Frontal cortex (tissue), 4 donors: ENCODE measurements at places on chromosomes 6 and 20. TPM values are rescaled to one million over a fixed set of nuclear protein-coding genes. Genes with fewer than 3 reads are reported as not detected.
A peak's percentile ranks its signal among the peaks of the same experiment; 100 is the strongest.

GRCh38 chr6:151015101-151015700 is 149.7 kb downstream of the MTHFD1L start:
- DNase-seq, result no peak

- no peak for DNase-seq
Measured at GRCh38 chr6:144156338-144156737, 6.0 kb downstream of the STX11 start.

DNA sequence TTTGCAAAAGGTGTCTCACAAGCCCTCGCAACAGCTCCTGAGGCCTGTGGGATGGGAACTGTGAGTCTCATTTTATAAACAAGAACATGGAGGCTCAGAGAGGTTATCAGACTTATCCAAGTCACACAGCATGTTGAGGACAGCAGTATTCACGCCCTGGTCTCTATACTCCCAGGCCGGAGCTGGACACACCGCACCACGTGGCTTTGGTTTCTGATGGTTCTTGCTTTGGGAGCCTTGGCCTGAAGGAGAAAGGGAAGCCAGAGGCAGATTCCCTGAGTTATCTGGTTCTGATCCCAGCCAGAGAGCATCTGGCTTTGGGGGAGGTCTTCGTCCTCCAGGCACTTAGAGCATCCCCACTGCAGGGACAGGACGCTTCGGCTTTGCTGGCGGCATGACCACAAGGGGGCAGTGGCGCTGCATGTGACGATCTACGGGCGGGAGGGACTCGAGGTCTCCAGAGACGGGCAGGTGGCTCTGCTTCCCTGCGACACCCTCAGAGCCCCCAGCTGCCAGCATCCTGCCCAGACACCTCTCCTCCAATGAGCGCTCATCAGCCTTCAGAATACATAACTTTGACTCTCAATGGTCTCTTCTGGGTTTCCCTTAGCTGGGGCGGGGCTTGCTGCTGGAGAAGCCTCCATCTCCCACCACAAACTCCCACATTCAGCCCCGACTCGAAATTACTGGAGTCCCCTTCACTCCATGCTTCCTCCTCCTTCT is 51.4 kb upstream of the SAYSD1 start:
- DNase-seq, result peak; percentile 71

DNA sequence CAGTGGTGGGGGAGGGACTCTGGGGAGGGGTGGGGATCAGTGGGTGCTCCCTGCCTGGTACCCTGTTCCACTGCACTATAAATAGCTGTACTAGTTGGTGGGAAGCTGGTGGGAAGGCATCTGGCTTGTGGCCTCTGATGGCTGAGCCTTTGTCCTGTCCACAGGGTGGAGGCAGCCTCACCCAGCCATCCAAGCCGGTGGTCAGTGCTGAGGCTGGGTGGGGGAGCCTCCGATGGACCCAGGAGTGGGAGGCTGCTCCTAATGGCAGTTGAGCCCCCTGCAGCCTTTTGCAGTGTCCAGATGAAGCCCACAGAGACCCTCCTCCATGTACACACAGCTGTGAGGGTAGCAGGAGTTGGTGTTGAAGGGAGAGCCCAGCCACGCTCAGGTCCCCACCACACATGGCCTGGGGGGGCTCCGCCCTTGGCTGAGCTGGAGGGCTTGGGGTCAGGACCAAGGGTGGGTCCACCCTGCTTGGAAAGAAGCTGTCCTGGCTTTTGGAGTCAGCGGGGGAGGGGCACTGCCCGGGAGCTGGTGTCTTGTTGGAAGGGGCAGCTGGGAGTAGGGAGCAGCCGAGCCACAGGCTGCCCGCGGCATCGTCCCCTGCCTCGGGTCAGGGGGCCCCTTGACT is 2.5 kb downstream of the PPDPF start:
- DNase-seq, result no peak

- no peak for DNase-seq
Measured at GRCh38 chr6:83536034-83536646, 23.8 kb downstream of the PRSS35 start.

DNA sequence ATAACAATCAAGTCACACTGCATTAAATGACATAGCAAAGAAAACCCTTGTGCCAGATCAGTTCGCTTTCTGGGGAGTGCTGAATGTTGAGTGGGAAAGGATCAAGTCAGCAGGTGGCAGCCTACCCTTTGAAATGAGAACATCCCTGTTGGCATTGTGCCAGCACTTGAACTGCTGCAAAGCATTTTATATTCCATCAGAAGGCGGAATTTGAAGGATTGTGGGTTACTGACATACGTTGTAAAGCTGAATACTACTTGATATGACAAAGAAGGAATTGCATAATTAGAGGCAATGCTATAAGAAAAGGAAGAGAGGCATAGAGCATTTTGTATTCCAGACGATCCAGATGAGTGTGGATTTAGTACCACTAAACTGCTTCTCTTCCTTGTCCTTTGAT is 26.5 kb downstream of the BCKDHB start:
- DNase-seq, result peak; percentile 7

DNA sequence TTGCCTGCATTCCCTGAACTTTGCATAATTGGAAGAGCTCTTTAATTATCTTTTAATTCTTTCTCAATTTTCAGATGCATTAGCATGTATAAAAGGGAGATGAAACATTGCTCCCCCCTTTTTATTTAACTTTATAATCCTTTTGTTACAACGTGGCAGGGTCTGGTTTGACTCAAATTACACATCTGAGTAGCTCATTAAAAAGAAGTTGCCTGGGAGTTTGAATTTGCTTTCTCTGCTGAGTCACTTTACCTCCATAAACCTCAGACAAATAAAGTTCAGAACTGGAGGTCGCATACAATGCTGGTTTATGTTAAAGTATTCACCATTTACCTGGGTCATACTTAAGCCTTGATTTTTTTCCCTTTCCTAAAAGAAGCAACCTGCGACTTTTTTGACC is 495.2 kb downstream of the PREX1 start:
- DNase-seq, result no peak

DNA sequence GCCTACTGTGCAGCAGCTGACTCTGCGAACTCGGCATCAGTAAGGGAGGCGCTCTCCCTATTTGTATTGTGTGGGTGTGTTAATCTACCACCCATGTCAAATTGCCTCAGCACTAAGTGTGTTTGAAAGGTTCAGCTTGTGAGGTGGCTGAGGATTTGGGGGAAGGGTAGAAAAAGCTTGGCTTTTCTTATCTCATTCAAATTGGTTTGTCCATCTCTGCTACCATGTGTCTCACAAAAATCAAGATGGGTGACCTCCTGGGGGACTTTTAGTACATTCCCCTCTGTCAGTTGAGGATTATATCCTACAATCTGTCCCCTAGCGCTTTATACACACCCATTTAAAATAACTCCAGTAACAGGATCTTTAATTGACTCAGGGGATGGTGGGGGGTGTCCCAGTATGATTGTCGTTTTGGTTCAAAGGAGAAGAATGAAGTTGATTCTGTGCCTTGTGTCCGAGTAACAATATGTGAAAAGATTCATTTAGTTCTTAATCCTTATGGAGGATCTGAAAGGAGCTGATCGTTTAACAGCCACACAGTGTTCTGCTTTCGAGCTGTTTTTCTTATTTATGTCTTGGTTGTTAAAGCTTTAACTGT is 609.6 kb downstream of the PKHD1 start:
- no peak for DNase-seq

GRCh38 chr20:12061466-12061865 is 143.8 kb downstream of the BTBD3 start:
- DNase-seq, result no peak

GRCh38 chr6:38687043-38687353 is 15.9 kb downstream of the GLO1 start:
- no peak for DNase-seq

- no peak for DNase-seq
Measured at GRCh38 chr6:15086348-15087158, 159.3 kb upstream of the JARID2 start.

DNA sequence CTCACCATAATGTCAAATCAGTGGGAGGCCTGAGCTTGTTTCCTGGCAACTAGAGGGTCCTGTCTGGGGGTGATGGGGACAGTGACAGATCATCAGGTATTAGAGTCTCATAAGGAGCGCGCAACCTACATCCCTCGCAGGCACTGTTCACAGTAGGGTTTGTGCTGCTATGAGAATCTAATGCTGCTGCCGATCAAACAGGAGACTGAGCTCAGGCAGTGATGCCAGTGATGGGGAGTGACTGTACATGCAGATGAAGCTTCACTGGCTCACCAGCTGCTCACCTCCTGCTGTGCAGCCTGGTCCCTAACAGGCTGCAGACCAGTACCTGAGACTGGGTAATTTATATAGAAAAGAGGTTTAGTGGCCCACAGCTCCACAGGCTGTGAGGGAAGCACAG is 147.3 kb downstream of the TTLL2 start:
- no peak for DNase-seq

GRCh38 chr20:33866398-33867100 is 55.4 kb downstream of the CHMP4B start:
- no peak for DNase-seq

DNA sequence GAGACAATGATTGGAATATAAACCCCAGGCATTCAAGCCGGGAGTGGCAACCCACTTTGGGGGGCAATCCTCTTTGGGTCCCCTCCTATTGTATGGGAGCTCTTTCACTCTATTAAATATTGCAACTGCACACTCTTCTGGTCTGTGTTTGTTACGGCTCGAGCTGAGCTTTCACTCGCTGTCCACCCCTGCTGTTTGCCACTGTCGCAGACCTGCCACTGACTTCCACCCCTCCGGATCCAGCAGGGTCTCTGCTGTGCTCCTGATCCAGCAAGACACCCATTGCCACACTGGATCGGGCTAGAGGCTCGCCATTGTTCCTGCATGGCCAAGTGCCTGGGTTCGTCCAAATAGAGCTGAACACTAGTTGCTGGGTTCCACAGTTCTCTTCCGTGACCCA is 222.8 kb upstream of the MANEA start:
- no peak for DNase-seq

- peak; percentile 24 for DNase-seq
Measured at GRCh38 chr6:38973178-38974057, 75.2 kb upstream of the GLP1R start.

GRCh38 chr6:79431537-79431933 is 105.7 kb downstream of the LCA5 start:
- no peak for DNase-seq

- no peak for DNase-seq
Measured at GRCh38 chr20:53901064-53901463, 169.3 kb downstream of the BCAS1 start.

GRCh38 chr6:151005896-151006632 is 140.6 kb downstream of the MTHFD1L start:
- no peak for DNase-seq

- DNase-seq, result no peak
Measured at GRCh38 chr20:3716195-3716834, 3.9 kb upstream of the SIGLEC1 start.

GRCh38 chr20:40805592-40805991 is 116.6 kb upstream of the MAFB start:
- no peak for DNase-seq

DNA sequence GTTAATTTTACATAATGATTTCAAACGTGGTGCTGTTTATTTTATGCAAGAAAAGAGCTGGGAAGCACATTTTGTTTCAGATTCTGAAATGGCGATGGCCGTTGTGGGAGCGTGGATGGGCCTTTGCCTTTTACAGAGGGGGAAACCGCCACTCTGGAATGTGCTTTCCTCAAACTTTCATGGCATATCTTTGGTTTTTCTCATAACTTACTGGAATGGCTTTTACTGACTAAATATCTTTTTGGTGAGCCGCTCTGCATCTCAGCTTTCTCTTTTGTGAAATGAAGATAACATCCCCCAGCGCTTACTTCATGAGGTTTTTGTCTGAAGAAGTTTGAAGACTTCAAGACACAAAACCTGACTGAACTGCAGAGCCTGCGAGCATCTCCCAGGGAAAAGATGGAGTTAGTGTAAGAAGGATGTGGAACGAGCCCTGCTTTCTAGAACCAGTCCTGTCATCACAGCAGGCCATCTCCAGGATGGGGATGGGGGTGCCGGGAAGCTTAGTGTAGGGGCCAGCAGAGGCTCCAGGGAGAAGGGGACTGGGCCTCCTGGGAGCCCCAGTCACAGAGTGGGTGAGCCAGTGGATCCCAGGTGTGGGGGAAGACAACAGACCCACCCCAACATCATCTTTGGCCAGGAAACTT is 61.8 kb upstream of the TIAM2 start:
- no peak for DNase-seq

GRCh38 chr6:48474136-48474535 is 363.1 kb upstream of the PTCHD4 start:
- no peak for DNase-seq

DNA sequence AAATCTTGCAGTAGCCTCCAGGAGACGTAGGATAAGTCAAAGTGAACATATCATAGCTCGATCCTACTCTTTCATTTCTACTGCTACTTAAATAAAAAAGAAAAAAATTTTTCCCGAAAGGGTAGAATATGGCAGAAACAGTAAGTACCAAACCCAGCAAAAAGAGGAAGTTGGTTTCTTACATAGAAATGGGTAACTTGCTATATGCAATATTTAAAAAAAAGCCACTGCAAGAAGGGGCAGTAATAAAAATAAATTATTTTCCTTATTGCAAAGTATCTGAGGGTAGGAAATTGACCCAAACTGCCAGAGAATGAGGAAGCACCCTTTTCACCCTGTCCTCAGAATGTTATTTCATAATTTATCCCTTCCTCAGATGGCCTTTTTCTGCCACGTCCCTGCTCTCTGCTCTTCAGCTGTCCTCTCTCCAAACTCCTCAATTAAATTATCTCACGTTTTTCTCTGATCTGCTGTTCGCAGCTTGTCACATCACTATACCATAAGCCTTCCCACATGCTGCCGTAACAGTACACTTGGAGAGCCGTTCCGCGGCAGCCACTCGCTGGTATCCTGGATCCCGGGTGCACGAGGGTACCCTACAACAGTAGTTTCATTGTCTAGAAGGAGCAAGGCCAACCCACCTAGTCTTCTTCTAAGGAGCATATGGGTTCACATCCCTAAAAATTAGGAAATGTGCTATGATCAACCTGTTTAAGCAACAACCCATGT is 149.6 kb downstream of the BACH2 start:
- no peak for DNase-seq

DNA sequence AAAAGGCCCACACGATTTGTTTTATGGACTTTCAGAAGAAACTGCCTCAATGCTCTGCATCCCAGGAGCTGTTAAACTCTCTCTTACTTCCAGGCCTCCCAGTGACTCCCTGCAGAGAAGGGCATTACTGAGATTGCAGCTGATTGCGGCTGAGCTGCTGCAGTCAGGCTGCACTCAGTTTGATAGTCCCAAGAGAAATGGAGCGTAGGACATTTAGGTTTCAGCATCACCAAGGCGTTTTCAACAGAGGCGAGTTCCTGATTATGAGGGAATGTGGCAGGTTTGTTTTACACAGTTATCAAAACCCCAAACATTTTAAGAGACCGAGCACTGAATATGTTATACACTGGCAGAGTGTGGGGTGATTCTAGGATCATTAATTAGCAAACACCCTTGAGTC is 145.6 kb downstream of the TBX18 start:
- no peak for DNase-seq

RHAG gene
- total RNA-seq, result 0.41 TPM

FAM83C gene
- not detected for total RNA-seq

ELOVL2 gene
- 55.4 TPM for total RNA-seq

PPP1R18 gene
- total RNA-seq, result 44.0 TPM

GTSF1L gene
- not detected for total RNA-seq

NHLRC1 gene
- total RNA-seq, result 2.9 TPM

ANKRD6 gene
- 28.9 TPM for total RNA-seq

OR12D3 gene
- not detected for total RNA-seq

PNLDC1 gene
- total RNA-seq, result not detected
